Activated CD8-positive, alpha-beta memory T cell treated with anti-CD3 and anti-CD28 coated beads for 1 hour (primary cell): ENCODE measurements at places on chromosomes 12 and 14.

- DNase-seq = no peak
These were observed 685.6 kb downstream of the RPS29 start for GRCh38 chr14:48900565-48900964.

DNA sequence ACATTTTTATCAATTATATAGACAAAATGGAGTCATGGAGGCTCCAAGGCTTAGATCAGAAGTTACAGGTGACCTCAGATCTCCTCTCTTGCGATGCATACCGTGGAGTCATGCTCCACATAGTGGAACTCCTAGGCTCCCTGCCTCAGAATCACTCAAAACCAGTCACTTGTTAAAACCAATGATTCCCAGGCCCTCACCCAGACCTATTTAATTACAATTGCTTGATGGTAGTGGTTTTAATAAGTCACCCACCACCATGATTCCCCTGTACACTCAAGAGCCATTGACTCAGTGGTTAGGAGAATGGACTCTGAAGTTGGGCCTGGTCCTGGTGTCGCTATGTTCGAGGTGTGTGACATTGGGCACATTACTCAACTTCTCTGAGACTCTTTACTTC lies 26.9 kb downstream of the IFNG-AS1 start:
- no peak for DNase-seq

DNA sequence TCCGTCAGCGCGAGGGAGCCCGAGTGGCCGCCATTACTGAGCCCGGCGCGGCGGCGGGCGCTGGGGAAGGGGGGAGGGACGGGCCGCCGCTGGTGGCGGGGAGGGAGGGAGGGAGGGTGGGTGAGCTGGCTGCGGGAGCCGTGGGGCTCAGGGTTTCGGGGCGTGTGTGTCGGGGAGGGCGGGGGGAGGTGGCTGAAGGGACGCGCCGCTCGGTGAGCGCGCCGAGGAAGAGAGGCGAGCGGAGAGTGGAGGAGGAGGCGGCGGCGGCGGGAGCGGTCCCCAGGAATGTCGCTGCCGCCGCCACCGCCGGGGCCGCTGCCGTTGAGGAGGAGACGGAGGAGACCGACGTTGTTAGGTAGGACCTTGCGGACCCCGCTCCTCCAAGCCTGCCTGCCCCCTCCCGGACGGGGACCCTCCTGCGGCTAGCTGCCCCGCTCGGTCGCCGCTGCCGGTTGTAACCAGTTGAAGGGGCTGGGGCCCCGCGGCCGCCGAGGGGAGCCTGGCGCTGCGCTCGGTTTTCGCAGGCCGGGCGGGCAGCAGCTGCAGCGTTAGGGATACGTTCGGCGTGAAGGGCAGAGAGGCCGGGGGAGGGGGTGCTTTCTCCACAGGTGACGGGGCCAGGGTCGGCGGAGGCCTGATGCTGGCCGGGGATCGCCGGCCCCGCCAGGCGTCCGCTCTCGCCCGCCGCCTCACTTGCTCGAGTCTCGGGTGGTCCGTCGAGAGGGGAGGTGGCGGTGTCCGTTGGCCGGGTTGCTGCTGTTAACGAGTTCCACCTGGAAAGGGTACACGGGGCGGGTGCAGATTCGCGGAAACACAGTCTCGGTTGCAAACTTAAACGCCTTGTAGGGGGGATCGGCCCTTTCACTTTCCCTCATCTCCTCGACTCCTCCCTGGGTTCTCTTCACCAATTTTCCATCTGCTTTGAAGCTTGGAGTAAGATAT lies at the start of gene ARHGAP5:
TSS of gene ARHGAP5 (plus strand) at position 224 of the 942 bp plus-strand sequence. CDS start 13,366 bp downstream, outside the sequence.
- peak; percentile 51 for DNase-seq

GRCh38 chr12:6697584-6698351 lies 2.8 kb downstream of the PIANP start:
- no peak for DNase-seq

DNA sequence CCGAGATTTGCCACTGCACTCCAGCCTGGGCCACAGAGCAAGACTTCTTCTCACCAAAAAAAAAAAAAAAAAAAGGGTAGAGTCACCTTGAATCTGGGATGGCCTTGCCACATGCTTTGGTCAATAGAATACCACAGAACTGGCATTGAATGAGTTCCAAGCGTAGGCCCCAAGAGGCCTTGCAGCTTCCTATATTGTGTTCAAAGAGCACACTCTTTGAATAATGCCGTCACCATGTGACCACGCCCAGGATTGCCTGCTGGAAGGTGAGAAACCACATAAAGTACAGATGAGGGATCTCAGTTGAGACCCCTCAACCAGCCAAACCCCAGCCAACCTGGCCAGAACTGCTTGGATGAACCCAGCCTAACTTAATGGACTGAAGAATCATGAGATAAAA lies 239.2 kb upstream of the AMIGO2 start:
- no peak for DNase-seq

GRCh38 chr12:33876618-33877017 lies 145.7 kb upstream of the ALG10 start:
- no peak for DNase-seq
